ENCODE measurements at places on chromosomes 4 and X.

- DNase-seq = no peak
Measured at GRCh38 chr4:24330172-24330571, 254.2 kb downstream of the DHX15 start.

DNA sequence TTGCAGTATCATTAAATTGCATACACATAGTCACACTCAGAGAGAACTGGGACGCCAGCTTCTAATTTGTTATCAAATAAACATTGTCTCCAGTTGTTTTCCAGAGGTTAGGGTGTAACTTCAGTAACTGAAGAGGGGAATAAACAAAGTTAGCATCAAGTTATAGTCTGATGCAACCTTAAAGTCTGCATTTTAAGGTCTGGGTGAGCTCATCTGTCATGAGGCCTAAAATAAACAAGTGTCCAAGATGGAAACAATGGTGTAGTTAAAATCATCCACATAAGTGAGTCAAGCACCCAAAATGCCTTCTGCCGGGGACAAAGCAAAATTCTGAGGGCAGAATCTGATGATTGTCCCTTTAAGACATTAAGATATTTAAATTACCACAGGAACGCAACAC lies 70.3 kb upstream of the EMCN start:
- no peak for DNase-seq

DNA sequence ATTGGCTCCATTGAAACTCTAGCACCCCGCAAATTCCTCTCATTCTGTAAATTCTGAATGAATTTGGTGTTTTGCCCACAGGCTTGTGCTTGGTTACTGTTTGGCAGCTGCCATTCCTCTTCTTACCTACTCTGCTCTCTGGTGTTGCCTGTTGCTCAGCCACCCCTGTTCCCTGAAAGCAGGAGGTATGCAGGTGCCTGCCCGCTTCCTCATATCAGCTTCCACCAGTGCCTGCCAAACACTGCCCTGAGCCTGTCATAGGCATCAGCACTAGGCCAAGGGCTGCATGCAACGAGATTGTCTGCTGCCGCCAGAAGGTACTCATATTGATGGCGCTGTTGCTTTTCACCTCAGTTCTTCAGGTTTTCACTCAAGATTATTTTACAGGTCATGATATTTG lies 978.1 kb downstream of the C4orf33 start:
- DNase-seq = no peak

DNA sequence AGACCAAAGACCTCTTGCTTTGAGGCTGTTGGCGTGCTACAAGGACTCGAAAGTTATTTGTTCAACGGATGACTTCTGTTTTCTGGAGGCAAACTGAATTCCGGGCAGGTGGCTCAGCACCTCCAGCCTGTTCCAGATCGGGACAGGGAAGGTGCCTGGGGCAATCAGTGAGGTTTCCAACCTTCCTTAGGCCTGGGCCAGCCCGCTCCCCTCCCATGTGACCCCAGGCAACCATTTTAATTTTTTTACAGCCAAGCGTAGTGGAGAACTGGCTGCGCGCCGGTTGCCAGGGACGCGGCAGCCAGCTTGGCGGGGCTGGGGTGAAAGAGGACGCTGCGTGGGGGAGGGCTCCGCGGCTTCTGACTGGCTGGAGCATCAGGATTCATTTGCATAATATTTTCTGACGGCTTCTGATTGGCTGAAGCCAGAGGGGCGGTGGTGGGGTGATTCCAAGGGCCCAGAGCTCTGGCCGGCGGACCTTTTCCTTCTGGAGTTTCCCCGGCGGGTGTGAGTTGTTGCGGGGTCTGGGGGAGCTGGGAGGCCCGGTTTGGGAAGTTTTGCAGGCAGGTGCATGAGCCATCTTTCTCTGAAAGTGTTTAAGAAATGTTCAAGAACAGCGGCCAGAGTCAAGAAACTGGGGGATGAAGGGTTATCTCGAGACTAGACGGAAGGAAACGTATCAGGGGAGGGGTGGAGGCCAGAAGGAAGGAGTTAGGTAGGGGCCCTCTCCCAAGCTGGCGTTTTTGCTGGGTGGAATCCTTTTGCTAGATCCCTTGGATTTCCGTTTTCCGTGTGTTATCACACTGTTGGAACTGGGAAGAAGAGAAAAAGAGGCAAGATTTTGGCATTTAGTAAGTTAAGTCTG lies at the start of gene MID1IP1:
MID1IP1 (plus strand) TSS at position 479 of the 865 bp plus-strand sequence. CDS start 3,488 bp downstream, outside the sequence.
- DNase-seq = peak; percentile 90

GRCh38 chr4:184193556-184194525 lies 23.8 kb downstream of the ENPP6 start:
- no peak for DNase-seq

- DNase-seq = no peak
Measured at GRCh38 chrX:110803506-110803905, 7.9 kb upstream of the CHRDL1 start.

- DNase-seq = no peak
Measured at GRCh38 chrX:18793601-18794089, 86.2 kb downstream of the PPEF1 start.

GRCh38 chrX:150192816-150193215 lies 170.3 kb upstream of the MAMLD1 start:
- DNase-seq = no peak

DNA sequence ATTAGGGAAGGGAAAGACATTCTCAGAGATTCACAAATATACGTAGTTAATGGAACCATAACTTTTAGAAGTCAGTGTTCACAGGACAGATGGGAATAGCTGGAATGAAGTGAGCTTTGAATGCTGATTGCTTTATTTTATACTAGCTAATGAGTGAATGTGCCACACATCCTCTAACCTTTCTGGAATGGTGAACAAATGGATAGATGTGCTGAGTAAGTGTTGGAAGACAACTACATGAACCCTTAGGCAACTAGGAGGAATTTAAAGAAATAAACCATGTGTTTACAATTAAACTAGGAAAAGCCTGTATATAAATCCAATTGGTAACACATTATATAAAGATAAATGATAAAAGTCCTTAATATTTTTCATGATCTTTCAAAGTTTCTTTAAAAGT lies 91.6 kb upstream of the LIMCH1 start:
- no peak for DNase-seq

DNA sequence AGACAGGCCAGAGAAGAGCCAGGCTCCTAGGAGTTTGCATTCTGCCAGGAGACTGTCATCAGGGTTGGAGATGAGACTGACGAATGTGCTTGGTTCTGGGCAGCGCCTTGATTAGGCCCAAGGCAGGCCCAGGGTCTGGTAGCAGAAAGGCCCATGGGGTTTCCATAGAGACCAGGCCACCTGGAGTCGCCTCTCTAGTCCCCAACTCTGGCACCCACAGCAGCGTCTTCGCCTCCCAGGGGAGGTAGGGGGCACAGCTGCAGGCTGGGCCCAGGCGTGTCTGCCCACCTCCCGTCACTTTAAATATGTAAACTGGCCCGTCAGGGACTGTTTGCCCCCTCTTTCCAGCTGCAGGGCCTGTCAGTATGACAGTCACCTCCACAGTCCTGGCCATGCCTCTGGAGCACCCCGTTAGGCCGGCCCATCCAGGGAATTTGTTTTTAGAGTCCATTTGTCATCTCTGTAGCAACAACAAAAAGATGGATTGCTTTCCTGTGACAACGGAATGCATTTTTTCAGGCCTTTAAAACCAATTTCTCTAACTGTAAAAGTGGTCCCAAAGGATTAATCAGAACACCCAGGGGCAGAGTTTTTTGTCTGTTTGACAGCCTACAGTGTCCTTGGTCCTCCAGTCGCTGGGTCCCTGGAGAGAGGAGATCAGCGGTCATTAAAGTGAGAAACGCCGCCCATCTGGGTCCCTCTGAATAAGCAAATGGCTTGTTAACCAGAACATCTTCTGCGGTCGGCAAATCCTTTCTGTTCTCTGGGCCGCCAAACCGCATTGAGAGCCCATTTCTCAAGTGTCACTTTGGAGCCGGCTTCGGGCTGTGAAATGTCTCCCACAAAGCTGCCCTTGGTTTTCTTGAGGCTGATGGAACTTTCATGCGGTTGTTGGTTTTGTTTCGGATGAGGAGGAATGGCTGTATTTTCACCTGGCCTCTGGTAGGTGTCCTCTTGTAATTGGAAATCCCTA lies 153.0 kb upstream of the PSAPL1 start:
- DNase-seq = no peak

DNA sequence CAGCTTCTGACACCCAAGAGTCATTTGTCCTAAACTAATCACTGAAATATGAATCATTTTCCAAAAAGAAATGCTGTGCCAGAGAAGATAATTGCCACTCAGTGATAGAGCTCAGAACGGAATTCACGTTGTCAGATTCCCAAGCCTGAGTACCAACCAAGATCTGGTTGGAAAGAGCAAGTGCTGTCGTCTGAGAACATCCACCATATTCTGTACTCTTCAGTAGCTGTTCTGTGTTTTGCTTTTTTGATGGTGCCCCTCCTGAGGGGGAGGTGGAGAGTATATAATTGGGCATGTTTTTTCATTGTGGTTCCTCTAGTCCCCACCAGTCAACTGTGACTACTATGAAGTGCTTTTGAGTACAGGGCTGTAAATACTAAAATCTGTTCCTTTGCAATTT lies 13.2 kb downstream of the RUFY3 start:
- no peak for DNase-seq

DNA sequence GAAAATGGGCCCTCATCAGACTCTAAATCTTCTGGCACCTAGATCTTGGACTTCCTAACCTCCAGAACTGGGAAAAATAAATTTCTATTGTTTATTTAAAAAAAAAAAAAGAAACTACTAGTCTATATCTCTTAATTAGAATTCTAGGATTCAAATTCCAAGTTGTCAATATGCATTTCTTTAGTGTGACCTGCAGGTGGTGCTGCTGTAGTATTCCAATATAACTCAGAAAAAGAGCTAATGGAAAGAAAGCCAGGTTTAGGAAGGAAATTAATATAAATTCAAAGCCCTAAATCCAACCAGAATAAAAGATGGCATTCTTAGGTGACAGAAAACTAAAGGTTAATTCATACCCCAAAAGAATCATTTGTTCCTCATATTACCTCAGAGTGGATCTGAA lies 80.0 kb upstream of the NALF2 start:
- no peak for DNase-seq

DNA sequence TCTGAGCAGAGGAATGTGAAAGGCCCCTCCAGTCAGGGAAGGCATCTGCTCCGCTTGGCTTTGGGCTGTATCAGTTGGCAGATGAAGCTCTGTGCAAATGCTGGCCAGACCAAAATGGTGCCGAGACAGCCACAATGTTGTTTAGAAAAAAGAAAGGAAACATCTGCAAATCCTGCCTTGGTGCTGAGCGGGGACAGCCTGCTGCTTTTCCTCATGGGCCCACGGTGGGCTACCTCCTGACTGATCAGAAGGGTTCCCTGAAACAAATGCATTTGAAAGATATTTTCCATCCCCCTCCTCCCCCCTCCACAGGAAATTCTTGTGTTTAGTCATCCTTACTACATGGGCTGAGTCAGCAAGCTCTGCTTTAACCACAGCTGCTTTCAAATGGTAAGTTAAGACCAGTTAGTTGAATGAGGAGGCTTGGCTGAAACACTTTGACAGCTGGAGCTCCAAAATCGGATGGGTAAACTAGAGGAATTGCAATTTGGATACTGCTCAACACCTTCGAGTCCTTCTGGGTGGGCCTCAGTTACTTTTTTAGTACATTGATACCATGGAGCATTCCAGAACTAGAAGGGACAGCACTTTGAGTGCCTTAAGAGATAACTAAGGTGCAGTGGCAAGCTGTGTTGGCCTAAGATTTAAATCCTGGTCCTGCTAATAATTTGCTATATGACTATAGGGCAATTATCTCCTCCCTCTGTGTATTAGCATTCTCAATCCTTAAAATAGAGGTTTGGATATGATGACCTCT lies 36.0 kb downstream of the PLAC1 start:
- DNase-seq = no peak

DNA sequence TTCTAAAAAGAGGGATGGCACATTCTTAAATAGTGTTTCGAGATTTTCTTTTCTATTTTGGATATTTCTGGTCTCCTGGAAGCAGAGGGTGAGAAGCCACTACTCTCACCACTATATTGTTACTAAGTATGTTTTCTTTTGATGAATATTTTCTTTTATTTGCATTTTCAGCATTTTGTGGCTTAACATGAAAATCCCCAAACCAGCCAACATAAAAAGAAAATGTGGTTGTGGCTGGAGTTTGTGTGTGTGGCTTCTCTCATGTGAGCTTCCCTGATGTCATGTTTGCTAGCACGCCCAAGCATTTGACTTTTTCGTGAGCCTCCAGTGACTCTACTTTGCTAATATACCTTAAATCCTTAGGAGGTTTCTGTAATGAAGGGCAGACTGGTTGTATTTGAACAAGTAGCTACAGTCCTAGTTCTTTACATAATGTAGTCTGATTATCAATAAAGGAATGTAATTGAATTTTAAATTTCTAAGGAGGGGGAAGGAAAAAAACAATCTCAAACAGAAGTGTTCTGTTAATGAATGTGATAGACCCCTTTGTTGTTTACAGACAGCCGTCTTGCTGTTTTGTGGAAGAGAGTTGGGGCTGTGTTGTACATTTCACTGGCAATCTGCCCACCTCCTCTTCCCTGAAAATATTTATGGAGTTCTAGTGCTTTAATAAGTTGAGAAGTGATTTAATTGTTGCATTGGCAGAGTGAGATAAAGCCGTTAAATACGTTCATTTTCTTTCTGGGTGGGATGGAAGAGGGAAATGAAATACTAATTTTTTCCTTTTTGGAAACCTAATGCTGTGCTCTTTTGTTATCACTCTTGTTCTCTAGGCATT lies 114.6 kb downstream of the ARHGAP10 start:
- DNase-seq = no peak

DNA sequence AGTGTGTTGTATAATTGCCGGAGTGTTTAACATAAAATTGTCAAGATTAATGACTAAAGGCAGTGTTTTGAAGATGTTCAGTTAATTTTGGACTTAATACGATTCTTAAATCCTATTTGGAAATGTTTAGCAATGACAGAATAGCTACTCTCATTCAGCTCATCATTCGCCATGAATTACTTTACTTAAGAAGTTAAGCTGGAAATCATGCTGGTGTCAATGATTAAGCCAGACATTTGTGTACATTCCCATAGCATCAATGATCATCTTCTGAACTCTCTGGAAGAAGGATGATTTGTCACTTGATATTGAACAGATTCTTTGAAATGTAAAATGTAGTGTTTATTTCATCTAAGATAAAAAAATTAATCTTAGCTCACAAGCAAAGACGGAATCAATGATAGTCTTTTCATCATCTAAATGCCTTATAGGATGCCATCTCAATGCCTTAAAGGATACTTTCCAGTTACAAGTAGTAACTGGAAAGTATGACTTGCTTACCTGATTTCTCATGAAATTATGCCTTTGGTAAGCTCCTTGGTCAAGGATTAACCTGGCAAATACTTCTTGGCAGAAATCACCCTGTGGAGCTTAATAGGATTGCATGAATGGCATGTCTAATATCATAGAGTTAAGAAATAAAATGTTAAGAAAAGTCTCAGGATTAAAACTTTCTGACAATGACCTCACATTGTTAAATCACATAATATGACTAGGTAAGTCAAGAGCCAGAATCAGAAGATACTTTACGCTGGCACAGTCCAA lies 515.5 kb upstream of the AGA start:
- DNase-seq = no peak

GRCh38 chrX:149497626-149498025 lies 7.5 kb downstream of the IDS start:
- DNase-seq = no peak

- no peak for DNase-seq
Measured at GRCh38 chrX:1170243-1170642, 42.2 kb downstream of the CRLF2 start.

Measured in prostate gland (tissue), 2 donors.